ENCODE measurements at places on chromosomes 5 and 9.

GRCh38 chr9:127968700-127969383, 11.9 kb downstream of the EEIG1 start:
- DNase-seq, result no peak

GRCh38 chr5:120007598-120007997, 378.2 kb downstream of the FAM170A start:
- DNase-seq, result no peak

- no peak for DNase-seq
Observed at GRCh38 chr9:98310752-98311392, 55.4 kb upstream of the TBC1D2 start.

- DNase-seq, result no peak
Observed at GRCh38 chr5:41908374-41909079, 4.4 kb downstream of the RIMOC1 start.

- DNase-seq, result no peak
Observed at GRCh38 chr5:139494256-139494655, 11.7 kb upstream of the STING1 start.

GRCh38 chr5:6638236-6638635, 5.0 kb downstream of the SRD5A1 start:
- no peak for DNase-seq

GRCh38 chr9:118230329-118230728, 526.1 kb downstream of the TLR4 start:
- no peak for DNase-seq

GRCh38 chr9:138080979-138081378, 203.4 kb downstream of the CACNA1B start:
- no peak for DNase-seq

GRCh38 chr9:13759551-13759950, 480.1 kb upstream of the MPDZ start:
- no peak for DNase-seq

DNA sequence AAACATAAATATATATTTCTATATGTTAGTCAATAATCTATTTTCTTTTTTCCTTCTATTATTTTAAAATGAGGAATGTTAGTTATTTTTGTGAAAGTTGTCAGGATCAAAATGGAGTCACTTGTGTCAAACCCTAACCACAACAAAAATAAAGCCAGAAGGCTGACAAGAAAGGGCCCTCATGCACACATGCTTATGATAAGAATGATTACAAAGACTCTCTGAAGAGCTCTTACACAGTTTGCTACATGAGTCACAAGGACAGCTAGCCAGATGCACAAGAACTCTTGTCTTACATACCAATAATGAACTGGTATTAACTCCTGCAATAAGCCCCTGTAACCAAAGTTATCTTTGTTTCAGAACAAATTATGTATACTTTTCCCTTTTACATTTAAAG, 64.7 kb downstream of the GGTA1 start:
- no peak for DNase-seq

DNA sequence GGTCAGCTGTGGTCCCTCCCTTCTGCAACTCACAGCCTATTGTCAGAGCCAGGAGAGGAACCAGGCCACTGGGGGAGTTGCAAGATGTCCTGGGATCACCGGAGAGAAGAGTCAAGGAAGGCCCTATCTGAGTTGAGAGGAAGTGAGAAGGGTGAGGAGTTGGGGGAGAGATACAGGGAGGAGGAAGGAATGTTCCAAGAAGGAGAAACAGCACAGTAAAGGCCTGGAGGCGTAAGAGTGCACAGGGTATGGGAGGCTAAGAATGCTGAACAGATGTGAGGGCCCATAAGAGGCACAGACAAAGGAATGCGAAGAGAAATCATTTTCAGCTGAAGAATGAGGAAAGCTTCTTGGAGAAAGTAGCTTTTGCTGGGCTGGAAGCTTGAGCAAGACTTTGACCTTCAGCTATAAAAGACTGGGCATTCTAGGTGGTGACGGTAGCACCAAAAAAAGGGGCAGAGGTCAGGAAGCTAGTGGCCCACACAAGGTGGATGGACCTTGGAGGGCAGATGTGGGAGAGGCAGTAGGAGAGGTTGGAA, 21.6 kb upstream of the CSF1R start:
- DNase-seq, result no peak

GRCh38 chr9:131307974-131308373, 18.5 kb downstream of the PLPP7 start:
- DNase-seq, result no peak

DNA sequence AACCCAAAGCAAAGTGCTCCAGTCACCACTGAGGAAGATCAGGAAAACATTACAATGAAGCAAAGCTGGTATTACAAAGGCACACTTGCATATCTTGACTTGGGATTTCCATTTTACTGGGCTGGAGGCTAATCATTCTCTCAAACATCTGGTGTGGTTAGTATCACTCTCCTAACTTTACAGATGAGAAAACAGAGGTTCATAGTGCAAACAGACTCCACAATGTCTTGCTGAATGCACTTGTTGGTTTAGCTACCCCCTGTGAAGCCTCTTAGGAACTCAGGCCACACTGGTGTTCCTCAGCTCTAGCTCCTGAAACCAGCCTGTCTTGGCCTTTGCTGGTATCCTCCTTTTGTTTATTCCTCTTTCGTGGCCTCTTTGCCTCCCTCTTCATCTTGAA, 29.5 kb upstream of the SMAD5 start:
- DNase-seq, result no peak

DNA sequence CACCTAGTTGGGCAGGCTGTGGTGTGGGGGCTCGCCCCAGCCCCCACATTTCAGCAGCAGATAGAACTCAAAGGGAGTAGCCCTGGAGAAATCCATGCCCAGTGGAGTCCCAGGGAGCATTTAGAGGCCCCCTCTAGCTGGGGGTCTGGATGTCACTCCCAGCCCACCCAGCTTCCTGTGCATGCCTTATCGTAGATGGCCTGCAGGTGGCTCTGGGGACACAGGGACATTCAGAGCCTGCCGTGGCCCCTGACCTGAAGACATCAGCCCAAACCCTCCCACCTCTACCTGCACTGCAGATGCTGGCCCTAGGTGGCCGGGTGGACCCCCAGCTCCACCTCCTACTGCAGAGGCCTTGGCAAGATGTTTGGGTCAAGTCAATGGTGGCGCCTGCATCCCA, 49.0 kb upstream of the LMX1B start:
- DNase-seq, result no peak

DNA sequence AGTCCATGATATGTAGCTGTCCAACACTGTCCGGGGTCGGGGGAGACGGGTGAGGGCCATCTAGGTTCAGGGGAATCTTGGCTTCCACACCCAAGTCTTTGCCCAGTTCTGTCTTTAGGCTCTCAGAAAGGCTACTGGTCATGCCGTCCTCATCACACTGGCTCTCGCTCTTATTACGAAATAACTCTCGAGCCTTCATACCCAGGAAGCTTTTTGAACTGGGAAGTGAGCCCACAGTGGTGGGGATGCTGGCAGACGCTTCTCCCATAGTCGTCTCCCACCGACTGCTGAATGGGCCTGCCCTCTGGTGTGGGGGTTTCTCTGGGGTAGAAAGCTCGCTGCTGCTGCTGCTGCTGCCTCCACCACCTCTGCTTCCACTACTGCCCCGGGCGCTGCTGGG, 17.6 kb downstream of the SPACA9 start:
- no peak for DNase-seq

GRCh38 chr9:132074736-132075135, 4.9 kb downstream of the MED27 start:
- no peak for DNase-seq

- no peak for DNase-seq
Observed at GRCh38 chr9:133833388-133834025, 95.4 kb upstream of the SARDH start.

- DNase-seq, result no peak
Observed at GRCh38 chr9:127557466-127557869, 54.6 kb upstream of the STXBP1 start.

DNA sequence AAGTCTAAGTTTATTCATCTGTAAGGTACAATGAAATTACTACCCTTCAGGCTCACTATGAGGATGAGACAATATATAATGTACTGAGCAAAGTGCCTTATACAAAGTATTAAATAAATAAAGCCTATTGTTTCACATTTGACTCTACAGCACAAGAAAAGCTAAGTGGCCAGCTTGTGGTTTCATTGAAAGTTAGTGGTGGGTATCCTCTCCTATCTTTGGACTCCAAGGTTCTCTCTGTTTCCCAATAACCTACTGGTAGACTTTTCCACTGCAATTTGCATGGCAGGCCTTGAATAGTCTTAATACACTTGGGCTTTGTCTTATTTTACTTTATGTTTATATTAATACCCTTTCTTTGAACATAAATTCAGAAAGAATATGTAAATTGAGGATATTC, 262.7 kb downstream of the DEPDC1B start:
- DNase-seq, result no peak

DNA sequence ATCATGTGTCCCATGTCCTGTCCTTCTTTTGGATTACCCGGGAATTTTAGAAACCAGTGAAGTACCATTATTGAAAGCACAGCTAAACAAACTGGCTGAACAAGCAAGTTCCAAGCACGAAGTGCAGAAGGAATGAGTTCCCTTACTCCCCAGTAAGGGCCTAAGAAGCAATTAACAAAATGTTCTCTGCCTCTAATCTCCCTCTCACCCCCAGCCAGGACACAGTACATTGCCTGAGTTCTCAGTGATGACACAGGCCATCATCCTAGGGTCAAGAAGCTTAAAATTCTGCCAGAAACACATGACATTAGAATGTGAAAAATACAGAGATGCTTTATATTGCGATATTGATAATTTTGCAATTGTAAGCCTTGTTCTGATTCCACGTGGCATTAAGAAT, 118.0 kb downstream of the PLPPR1 start:
- no peak for DNase-seq

DNA sequence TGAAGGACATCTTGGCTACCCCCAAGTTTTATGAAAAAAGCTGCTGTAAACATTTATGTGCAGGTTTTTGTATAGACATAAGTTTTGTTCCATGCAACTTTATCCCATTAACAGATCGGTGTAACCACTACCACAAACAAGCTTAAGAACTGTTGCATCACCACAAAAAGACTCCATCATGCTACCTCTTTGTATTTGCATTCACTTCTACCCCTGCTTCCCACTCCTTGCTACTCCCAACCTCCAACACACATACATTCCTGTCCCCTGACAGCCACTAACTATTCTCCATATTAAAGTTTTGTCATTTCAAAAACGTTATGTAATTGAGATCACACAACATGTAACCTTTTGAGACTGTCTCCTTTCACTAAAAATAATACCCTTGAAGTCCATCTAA, 57.8 kb upstream of the LHFPL2 start:
- no peak for DNase-seq

GRCh38 chr9:127872369-127873222, 4.9 kb downstream of the AK1 start:
- no peak for DNase-seq

- DNase-seq, result no peak
Observed at GRCh38 chr9:4489562-4489918, 728 bp upstream of the SLC1A1 start.

GRCh38 chr9:73327149-73327548, 175.5 kb downstream of the ANXA1 start:
- no peak for DNase-seq

DNA sequence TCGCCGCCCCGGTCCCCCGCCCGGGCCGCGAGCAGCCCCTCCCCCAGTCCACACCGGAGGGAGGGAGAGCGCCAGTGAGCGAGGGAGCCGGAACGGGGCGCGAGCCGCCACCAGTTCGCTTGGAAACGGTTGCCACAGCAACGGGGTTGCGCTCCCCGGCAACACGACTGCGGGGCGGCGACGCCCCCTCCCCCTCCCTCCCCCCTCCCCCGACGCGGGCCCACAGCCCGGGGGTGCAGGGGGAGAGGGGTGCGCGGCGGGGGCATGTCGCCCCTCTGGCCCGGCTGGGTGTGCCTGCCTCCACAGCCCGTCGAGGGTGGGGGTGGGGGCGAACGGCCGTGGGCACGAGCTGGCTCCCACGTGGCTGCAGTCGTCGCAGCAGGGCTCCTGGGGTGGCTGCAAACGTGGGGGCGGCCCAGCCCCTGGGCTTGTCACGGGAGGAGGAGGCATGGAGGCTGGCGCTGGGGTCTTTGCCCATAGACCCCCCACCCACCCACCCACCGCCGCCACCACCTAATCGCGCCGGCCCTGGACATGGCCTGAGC, 524 bp downstream of the PRR7 start:
- peak; percentile 54 for DNase-seq

- DNase-seq, result no peak
Observed at GRCh38 chr9:87898151-87898550, 15.5 kb downstream of the SPATA31E1 start.

DNA sequence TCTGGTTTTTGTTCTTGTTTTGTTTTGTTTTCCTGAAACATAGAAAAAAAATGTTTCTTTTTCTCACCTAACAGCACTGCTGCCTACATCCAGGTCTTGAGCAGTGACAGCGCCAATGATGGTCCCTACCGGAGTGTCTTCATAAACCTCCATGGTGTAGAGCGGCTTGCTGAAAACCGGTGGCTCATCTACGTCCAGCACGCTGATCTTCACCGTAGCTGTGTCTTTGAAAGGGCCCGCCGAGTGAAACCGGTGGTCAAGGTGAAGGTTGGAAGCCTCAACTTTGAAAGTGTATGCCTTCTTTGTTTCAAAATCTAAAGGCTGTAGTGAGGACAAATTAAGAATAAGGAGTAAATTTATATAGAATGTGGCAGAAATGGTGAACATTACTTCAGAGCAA, 1051.0 kb downstream of the CDH12 start:
- no peak for DNase-seq

- no peak for DNase-seq
Observed at GRCh38 chr9:14326264-14326826, 12.4 kb upstream of the NFIB start.

DNA sequence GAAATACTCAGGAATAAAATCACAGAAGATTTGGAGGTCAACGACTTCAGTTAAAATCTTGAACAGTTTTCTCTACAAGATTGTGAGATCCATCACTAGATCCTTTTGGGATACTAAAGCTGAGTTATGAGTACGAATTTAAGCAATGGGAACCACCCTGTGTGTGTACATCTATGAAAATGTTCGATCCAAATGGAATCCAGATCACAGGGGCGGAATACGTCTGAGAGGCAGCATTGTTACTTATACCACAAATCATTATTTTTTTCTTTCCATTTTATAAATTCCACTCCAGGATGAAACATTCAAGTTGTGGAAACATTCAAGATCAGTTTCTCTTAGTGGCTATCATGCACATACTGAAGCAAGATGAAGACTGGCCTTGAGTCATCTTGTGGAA, 239.3 kb upstream of the PAPPA start:
- no peak for DNase-seq

- DNase-seq, result no peak
Observed at GRCh38 chr5:96157077-96157780, 195.6 kb upstream of the ELL2 start.

DNA sequence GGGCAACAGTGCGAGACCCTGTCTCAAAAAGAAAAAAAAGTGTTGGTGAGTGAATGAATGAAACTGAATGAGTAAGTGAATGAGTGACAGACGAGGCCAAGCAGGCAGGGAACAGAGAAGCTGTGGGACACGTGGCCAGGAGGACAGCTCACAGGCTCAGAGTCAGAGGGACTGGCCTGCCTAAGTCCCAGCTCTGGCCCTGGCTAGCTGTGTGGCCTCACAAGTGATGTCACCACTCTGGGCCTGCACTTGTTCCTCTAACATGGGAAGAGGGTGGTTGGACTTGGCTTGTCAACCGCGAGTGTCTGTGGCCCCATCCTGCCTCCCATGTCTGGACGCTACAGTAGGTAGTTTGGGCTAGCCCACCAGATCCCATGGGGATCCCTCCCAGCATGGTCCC, 4.7 kb upstream of the PLPP7 start:
- DNase-seq, result no peak
